ACHN (cell line): ENCODE measurements at places on chromosomes 7 and 10.
A peak's percentile ranks its signal among the peaks of the same experiment; 100 is the strongest.

GRCh38 chr7:17043012-17043877 lies 161.5 kb upstream of the AGR3 start:
- no peak for DNase-seq

- DNase-seq, result peak; percentile 29
These were observed 100.5 kb upstream of the MAGI2 start for GRCh38 chr7:79553811-79554555.

- DNase-seq, result peak; percentile 85
These were observed 16.2 kb upstream of the ZFAND2A start for GRCh38 chr7:1175967-1176851.

- no peak for DNase-seq
These were observed 3.7 kb downstream of the PDK4 start for GRCh38 chr7:95592570-95592969.

DNA sequence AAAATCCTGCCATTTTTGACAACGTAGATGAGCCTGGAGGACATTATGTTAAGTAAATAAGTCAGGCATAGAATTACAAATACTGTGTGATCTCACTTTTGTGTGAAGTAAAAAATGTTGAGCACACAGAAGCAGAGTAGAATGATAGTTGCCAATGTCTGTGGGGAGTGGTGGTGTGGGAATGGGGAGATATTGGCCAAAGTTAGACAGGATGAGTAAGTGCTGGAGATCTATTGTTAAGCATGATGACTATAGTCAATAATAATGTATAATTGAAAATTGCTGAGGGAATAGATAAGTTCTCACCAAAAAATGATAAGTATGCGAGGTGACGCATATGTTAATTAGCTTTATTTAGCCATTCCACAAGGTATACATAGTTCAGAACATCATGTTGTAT lies 92.0 kb downstream of the GPR85 start:
- no peak for DNase-seq

DNA sequence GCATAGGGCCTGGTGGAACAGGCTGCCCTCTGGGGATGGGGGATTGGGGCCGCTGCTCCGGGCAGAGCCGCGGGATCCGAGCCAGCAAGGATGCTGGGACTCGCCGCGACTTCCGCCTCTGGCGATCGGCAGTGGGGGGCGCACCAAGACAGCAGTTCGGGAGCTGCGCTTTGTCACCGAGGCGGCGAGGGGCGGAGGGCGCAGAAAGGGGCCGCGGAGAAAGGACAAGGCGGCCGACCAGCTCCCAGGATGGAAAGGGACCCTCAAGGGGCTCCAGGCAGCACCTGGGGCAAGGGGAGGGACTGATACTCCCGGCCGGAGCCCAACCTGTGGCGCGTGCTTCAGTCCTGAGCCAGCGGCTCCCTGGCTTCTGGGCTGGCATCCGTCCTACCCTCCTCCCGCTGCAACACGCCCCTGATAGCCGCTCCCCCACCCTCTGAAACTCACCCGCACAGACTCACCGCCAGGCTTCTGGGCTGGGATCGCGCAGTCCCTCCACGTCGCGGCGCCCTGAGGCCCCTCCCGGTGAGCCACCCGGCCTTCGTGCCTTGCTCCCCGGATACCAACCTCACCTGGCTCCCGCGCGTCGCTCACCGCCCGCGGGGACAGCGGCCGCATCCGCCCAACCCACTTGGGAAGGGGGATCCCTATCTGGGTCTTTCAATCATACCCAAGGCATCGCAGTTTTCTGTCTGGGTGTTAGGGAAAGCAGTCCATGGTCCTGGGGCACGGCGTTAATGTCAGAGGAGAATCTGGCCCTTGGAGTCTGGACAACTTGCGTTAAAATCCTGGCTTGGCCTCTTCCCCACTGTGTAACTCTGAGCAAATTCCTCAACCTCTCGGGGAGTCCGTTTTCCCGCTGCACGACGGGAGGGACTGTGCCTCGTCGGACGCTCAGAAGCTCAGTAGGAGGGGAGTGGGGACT lies 7.0 kb upstream of the EVX1 start:
- peak; percentile 73 for DNase-seq

GRCh38 chr10:118041316-118041715 lies 5.4 kb downstream of the RAB11FIP2 start:
- DNase-seq, result peak; percentile 54

DNA sequence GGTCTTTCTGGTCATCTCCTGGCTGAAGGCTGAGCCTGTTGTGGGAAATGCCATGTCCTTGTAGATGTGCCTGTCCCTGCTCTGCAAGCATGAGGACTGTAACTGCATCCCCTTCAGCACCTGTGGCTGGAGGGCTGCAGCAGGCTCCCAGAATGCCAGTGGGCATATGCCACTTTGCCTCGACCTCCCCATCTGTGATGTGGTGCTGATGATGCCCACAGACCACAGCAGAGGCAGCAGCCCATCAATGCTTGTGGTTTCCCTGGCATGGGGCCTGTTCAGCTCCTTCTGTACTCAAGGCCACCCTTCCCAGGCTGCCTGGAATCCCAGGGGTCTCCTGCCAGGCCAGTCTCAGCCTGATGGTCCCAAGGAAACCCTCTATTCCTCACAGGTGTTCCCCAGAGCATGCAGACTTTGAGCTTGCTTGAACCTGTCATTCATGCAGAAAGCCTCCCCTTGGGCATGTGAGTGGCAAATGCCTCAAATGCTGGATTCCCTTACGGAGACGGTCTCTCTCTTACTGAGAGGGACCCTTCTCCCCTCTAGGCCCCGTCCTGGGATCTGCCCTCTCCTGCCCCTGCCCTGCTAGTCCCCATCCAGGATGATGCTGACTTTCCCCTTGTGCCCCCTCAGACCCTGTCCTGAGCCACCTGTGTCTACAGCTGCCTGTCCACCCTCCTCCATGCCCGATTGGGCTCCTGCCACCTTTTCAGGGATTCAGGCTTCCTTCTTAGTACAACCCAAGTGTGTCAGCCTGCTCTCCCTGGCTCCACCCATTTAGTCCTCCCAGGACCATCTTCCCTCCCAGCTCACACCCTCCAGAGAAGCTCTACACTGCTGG lies 50.9 kb upstream of the ANTXRL start:
- no peak for DNase-seq

GRCh38 chr7:83852136-83852535 lies 203.2 kb upstream of the SEMA3E start:
- DNase-seq, result no peak

DNA sequence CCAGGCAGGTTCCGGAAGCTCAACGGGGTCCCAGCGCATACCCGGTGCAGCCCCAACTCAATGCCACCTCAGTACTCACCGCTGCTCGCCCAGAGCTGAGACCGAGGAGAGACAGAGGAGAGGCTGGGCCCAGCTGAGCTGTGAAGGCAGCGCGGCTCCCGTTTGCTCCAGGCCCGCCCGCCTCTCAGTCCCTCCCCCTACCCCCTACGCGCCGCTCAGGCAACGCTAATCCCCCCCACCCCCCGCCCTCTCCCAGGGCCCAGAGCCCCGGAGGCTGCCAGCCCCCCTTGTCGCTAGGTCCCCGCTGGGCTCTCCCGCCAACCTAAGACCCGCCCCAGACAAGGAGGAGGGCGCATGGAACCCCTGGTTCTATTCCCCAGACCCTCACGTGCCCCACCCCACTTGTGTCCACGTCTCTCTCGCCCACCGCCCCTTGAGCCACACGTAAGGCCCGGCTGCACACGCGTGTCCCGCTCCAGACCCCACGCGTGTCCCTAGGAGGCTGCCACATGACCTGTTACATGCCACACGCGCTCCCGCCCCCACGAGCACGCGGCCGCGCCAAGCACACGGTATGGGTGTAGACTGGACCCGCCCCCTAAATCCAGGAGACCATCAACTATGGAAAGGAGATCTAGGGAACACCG lies at the start of gene PSD:
PSD (minus strand) TSS at position 164 of the 647 bp plus-strand sequence. CDS start 1,747 bp downstream, outside the sequence.
- DNase-seq, result no peak

DNA sequence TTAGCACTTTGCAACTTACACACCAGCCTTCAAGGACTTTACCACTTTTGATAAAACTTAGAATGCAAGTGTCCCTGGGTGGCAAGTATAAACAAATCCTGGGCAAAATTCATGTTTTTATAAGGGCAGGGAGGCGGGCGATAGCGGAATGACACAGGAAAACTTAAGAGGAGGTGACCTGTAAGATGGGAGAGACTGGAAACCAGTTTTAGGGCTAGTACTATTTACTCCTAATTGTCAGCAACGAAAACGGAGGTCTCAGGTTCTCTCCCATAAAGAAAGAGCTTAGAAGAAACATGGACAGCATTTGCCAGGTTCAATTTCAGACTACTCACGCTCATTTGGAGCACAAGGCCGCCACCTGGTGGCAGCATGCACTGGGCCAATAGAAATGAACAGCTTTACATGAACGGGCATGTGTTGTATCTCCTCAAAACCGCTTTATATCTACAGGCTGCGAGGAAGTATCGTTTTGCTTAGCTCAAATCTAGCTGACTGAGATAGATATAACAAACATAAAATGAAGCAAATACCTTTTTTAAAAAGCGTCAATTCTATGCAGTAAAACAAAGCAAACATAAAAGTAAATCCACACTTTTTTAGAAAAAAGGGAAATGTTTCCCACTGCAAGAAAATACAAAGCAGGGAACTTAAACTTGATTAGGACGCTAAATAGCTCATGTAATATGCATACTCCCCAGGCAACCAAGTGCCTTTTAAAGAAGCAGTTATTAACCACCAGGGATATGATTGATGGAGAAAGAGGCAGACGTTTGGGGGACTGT lies 37.6 kb upstream of the SVOPL start:
- peak; percentile 91 for DNase-seq

DNA sequence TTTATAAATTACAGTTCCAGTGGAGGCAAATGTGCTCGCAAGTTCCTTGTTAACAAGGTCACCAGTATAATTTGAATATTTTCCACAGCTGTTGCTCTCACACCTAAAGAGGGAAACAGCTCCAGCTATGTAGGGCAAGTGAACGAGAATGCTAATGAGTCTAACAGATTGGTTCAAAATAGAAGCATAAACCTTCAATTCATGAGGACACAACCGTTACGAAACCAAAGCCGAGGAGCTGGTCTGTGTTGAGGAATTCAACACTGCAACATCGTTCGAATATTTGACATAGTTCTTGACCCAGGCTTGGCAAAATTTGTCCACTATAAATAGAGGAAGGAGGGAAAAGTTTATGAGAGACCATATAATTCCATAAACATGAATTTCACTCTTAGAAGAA lies 161.3 kb downstream of the KLF6 start:
- no peak for DNase-seq

- no peak for DNase-seq
These were observed 15.1 kb upstream of the COL17A1 start for GRCh38 chr10:104100795-104101194.

DNA sequence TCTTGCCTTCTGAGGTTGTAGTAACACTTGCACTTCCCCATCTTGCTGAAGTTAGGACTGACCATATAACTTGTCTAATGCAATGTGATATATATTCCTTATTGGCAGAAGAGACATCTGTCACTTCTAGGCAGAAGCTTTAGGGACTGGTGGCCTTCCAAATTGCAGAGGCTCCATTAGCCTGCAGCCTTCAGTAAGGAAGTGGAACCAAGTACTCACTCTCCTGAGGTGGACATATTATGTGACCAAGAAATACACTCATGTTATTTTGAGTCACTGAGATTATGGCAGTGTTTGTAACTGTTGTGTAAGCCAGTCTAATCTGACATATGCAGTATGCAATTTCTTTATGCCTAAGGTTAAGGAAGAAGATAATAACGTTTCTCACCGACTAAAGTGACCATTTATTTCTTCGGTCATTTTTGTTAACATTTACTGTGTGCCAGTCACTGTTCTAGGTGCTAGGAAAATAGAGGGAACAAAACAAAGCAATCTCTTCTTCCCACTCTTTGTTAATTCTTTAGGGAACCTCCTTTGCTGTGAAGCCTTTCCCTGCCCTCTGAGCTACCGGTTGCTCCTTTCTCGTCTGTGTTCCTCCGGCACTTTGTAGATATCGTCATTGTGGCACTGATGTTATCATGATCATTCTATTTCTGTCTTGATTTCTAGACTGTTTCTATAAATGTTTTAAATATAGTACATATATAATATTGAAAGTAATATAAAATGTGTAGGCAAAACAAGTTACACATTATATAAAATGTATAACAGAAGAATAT lies 52.9 kb upstream of the HBP1 start:
- no peak for DNase-seq

- DNase-seq, result no peak
These were observed 651.4 kb downstream of the INHBA start for GRCh38 chr7:41051535-41051934.

DNA sequence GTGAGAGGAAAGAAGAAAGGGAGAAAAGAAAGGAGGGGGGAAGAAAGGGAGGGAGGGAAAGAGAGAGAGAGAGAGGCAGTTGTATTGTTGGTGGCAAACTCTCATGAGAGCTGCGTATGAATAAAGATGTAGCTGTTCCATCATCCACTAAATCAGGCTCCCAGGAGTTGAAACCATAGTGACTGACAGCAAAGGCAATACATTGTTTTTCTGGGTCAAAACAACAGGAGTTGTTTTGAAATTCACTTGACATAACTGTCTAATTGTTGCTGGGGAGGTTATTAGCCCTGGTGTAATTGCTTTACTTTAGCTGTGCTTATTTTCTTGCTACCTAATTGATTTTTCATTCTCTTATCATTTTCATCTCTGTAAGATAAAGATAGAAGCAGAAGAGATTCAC lies 173.4 kb downstream of the NPSR1 start:
- DNase-seq, result no peak

DNA sequence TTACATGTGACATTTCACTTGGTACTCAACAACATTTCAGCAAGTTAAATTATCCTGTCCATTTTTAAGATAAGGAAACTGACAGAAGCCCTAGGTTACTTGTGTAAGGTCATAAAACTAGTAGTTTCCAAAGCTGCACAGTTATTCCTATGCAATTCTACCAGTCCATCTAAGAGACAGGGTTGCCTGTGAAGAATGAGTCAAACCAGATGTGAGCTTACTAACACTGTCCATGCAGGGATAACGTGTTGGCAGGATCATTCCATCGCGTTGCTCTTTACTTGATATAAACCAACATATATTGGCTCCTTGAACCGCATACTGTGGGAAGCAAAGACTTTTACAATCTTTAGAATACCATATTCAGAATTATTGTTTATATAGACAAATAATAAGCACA lies 280.9 kb upstream of the HGF start:
- DNase-seq, result no peak

DNA sequence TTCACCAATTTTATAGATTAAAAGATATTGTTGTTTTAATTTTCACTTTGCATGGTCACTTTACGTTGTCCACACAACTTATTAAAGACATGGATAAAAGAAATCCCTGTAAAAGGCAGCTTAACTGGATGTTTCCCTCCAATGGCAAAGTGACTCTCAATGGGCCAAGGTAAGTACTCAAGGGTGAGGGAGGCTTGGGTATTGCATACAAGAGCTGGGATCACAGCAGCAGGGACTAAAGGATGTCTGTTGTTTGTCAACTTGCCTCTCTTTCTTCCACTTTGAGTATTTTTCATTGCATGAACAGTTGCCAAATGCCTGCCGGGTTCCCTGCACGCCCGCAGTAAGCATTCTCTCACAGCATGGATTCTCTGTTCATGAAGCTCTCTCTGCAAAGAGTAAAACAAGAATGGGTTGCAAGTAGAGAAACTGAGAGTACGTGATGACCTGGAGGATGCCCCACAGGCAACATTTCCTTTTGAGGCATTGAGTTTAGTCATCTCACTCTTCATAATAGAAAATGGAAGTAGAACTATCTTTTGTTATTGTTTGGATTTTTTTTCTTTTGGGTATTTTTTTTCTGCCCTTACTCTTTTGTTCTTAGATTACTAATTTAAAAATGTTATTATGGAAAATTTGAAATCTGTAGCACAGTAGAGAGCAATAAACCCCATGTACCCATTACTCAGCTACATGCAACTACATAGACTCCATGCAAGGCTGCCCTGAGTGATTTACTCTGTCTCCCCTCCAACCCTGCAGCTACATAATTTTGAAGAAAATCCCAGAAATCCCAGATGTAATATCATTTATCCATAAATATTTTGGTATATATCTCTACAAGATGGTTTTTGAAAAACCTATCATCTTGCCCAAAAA lies 26.3 kb downstream of the GPR141 start:
- DNase-seq, result no peak

- no peak for DNase-seq
These were observed 49.4 kb upstream of the ARL4A start for GRCh38 chr7:12637819-12638592.
